EH (cell line): ENCODE measurements at places on chromosomes 3 and 15.

GRCh38 chr3:130374908-130375307 lies 29.4 kb downstream of the COL6A5 start:
- DNase-seq: no peak

DNA sequence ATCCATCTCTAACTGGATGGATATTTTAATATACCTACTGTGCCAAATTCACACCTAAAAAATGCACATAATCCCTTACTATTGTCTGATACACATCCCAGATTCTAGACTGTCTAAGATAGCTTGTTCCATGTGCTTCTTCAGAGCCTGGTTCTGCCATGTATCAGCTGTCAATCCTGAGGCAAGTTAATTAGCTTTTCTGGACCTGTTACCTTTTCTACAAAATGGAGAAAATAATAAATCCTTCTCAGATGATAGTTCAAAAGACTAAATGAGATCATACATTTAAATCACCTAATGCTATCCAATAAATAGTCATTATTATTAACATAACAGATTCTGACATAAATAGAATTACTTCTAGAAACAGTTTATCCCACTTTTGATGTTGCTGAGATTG lies 66.1 kb downstream of the KBTBD12 start:
- DNase-seq: no peak

GRCh38 chr3:181712553-181713279 lies 991 bp downstream of the SOX2 start:
- DNase-seq: no peak

DNA sequence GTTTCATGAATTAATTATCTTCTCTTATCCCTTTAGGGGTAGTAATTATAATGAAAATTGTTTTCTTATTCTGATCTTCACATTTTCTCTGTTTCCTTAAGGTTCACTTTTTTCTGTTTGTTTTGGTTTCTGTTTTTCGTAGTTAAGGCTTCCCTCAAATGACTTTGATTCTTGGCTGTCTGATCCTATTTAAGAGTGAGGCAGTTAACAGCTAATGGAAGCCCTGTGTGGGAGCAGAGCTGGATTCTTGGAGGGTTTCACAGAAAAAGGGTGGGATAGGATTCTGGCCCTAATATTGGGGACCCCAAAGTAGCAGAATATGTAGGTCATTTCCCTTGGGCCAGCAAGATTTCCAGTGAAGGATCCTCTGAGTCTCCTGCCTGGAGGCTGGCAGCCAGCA lies 6.8 kb upstream of the AMOTL2 start:
- DNase-seq: peak; percentile 21

DNA sequence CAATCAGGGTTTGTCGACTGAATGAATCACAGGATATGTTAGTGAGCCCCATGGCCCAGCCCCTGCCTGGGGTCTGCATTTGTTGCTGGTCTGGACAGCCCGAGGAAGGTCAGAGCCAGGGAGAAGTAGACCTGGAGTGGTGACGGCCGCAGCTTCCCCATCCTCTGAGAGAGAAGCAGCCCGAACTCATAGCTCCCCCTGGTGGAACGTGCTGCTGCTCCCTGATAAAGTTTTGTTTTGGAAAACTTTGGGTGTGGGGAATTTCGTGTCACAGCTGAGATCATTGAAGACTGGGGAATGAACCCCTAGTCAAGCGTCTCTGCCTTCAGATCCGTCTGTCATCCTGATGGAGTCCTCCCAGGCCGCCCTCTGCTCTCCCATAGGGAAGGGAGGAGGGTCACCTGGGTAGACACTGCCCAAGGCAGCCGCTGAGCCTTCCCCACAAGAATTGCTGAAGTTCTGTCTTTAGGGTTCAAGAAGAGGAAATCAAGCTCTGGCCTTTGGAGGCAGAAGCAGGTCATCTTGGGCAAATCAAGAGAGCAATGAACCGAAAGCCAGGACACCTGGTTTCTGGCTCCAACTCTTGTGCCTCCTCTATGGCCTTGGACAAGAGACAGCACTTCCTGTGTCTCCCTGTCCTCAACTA lies 60.5 kb downstream of the GLDN start:
- peak; percentile 22 for DNase-seq

DNA sequence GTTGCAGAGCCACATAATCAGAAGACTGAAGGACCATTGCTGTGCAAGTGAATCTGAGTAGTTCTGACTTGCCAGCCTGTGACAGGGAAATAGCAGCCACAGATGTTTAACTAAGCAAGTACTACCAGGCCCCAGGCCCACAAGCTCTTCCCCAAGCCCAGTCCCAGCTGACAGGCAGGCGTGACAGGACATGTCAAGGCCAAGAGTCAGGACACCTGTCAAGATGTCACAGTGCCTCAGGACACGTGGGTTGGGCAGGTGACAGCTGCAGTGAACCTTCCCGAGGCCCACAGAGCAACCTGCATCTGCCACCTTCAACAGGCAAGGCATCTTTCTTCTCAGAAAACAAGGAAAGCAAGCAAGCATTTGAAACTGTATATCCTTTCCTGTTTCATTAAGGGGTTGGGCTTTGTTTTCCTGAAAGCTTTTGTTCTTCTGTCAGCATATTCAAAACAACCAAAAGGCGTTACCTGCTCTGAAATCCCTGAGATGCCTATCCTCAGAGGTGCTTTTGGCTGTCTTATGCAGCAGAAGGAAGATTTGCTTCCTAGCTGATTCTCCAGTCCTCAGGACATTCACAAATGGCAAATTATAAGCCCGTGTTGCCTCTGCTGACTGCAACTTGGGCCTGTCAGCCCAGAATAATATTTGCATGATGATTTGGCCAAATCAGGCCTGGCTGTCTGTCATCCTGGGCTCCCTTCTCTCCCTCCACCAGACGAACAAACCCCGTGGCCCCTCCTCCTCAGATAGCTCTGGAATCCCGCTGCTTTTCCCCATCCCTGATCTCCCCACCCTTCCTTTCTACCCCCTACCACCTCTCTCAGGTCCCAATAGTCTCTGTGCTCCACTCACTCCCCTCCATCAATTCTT lies 171.8 kb upstream of the WNT5A start:
- no peak for DNase-seq

- no peak for DNase-seq
Observed at GRCh38 chr15:93671387-93671943, 559.9 kb upstream of the MCTP2 start.

DNA sequence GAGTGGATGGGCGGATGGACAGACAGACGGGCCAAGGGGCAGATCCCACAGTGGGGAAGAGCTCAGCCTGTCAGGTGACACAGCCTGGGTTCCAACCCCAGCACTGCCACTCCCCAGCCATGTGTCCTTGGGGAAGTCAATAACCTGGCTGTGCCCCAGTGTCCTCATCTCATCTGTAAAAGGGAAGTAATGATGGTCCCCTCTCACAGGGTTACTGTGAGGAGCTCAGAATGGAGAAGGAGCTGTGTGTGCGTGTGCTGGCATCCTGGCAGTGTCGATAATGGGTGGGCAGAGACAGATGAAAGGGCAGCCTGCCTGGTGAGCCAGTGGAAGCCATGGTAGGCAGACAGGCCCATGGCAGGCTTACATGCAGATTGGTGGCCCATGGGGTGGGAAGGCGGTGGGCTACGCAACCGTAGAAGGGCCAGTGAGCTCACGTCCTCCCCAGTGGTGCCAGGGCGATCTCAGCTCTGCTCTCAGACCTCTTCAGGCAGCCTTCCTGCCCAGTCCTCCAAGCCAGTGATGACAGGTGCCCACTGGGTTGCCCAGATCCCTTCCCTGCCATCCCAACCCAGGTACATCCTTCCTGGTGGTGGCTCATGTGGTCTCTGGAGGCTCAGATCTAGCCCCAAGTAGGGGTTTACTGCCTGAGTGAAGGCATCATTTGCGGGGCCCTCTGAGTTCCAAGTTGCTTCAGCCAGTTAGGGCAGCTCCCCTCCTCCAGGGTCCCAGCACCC lies 2.3 kb upstream of the DNAJB8 start:
- no peak for DNase-seq

- DNase-seq: no peak
Observed at GRCh38 chr3:185561958-185562357, 9.6 kb upstream of the LIPH start.

DNA sequence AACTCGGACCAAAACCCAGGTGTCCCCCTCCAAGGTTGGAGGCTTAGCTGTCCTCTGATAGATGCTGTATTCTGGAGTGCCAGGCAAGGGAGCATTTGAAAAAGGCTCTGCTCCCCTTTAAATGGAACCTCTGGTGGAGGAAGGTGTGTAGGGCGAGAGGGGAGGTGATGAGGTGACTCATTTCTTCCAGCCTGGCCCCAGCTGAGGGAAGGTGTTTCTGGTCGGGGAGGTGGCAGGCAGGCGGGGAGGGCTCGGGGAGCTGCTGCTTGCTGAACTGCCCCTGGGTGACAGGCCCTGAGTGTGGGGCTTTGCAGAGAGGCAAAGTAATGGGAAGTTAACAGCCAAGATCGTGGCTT lies 18.8 kb downstream of the PSTPIP1 start:
- no peak for DNase-seq

DNA sequence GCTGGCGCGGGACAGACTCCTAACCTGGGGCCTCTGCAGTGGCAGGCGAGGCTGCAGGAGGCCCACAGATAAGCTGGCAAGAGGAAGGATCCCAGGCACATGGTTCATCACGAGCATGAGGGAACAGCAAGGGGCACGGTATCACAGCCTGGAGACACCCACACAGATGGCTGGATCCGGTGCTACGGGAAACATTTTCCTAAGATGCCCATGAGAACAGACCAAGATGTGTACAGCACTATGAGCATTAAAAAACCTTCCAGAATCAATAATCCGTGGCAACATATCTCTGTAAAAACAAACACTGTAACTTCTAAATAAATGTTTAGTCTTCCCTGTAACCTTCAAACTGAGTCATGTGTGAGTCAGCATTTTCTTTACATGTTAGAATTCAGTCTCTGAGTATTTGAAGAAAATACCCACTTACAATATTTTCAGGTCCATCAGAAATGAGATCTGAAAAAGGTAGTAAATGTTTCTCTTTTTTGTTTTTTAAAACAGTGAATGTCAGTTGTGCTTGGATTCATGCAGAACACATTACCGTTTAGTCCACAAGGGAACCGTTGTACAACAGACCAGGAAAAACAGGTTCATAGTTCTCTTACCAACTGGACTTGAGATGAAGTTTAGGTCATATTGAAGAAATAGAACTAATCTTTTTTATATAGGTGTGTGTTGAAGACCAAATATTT lies 75.9 kb downstream of the BOC start:
- peak; percentile 68 for DNase-seq

GRCh38 chr3:58564456-58565160 lies 12.6 kb downstream of the FAM107A start:
- peak; percentile 97 for DNase-seq

DNA sequence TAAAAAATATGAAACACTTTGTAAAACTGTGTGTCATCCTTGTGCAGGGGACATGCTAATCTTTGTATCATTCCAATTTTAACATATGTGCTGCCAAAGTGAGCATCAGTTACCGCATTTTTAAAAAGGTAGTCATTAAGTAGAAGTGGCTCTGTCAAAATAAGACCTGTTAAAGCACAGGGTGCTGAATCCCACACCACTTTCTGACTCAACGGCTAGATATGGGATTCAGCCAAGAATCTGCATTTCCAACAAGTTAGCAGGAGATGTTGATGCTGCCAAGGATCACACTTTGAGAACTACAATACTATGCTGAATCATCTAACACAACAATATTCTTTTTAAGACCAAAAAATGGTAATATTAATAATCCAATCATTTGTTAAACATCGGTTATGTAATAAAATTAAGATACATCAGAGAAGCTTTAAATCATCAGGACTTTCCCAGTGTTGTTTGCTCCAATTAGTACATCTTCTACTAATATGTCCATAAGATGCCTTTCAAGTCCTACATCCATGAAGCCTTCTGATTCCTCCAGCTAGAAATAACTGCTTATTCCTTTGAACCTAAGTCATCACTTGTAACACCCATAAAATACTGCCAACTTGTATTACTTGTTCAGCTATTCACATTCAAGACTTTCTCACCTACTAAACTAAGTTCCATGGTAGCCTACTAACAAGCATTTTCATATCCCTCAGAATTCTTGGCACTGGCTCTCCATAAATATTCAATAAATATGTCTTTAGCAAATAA lies 71.1 kb downstream of the TBL1XR1 start:
- DNase-seq: peak; percentile 93

GRCh38 chr15:70001859-70002258 lies 95.9 kb downstream of the TLE3 start:
- no peak for DNase-seq

DNA sequence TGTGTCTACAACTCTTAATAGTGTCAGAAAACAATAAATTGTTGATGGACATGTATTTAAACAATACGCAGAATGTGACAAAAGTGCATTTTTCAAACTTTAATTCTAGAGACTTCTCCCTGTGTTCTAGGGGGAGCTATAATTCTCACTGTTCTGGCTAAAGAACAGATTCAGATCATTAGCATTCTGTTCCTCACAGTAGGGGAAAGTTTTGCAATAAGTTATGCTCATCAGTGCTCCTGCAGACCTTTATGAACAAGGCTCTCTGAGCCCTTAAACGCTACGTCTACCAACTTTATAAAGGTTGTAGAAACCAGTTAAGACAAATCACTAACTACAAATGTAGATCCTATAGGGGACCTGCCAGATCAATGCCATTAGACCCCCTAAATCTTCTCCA lies 444.2 kb downstream of the SQOR start:
- DNase-seq: no peak

- DNase-seq: no peak
Observed at GRCh38 chr15:100571592-100572167, 30.3 kb downstream of the LINS1 start.

DNA sequence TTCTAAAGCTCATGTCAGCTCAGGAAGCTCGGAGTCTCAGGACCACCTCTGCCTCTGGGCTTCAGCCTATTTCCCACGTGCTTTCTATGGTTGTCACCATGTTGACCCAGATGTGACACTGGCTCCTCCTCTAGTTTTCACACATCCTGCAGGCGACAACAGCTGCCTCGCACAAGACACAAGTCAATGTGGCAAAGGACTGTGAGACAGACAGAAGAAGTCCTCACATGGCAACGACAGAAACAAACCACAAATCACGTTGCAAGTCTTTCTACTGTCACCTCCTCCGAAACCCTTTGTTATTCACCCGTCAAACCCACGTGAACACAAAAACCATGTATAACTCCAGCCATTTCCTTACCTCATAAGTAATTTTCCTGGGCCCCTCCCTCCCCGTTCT lies 194.5 kb downstream of the MEX3B start:
- DNase-seq: no peak
